ENCODE measurements at places on chromosomes 3 and 15.

- no peak for DNase-seq
Observed at GRCh38 chr3:107258300-107258699, 118.9 kb upstream of the CCDC54 start.

DNA sequence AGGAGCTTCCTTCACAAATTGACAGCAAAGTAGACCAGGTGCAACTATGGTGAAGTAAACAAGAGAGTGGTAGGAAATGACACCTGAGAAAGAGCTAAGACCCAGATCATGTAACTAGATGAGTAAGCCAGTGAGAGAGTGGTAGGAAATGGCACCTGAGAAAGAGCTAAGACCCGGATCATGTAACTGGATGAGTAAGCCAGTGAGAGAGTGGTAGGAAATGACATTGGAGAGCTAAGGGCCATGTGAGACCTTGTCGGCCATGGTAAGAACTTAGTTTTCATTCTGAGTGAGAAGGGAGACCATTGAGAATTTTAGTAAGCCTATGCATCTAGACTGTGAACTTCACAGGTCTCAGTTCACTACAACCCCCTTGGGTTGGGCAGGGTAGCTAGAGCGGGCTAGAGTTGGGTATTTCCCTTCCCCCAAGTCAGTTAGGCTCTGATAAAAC, 5.4 kb upstream of the SENP7 start:
- no peak for DNase-seq

GRCh38 chr15:82262422-82263026, at the start of the genes EFL1 and SAXO2:
EFL1 (minus strand) TSS chr15:82262734; CDS start chr15:82261778, 956 bp downstream.
SAXO2 (plus strand) TSS chr15:82262818; CDS start chr15:82262880, 62 bp downstream.
- peak; percentile 93 for DNase-seq

- no peak for DNase-seq
Observed at GRCh38 chr3:56962206-56962605, 98.3 kb upstream of the SPATA12 start.

GRCh38 chr3:177236704-177237103, 39.4 kb upstream of the TBL1XR1 start:
- no peak for DNase-seq

- DNase-seq, result no peak
Observed at GRCh38 chr3:79253704-79254103, 514.1 kb downstream of the ROBO1 start.

- DNase-seq, result no peak
Observed at GRCh38 chr3:177041730-177042551, 155.3 kb downstream of the TBL1XR1 start.

- DNase-seq, result no peak
Observed at GRCh38 chr15:101156061-101156460, 95.8 kb downstream of the CHSY1 start.

DNA sequence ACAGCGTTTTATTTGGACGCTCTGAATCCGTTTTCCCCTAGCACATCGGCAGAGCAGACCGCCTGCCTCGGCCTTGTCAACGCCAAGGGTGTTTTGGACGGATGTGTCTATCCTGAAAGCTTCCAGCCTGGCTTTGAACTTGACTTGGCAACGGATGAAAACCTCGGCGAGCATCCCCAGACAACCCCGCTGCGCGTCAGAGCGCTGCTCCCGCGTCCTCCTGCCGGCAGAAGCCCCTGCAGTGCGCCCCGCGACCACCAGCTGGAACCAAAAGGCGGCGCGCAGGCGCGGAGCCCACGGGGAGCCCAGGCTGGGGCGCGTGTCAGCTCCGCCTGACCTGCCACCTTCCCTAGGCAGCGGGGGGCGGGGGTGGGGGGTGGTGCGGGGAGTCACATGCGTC, 26.2 kb upstream of the ARL8B start:
- DNase-seq, result peak; percentile 22

DNA sequence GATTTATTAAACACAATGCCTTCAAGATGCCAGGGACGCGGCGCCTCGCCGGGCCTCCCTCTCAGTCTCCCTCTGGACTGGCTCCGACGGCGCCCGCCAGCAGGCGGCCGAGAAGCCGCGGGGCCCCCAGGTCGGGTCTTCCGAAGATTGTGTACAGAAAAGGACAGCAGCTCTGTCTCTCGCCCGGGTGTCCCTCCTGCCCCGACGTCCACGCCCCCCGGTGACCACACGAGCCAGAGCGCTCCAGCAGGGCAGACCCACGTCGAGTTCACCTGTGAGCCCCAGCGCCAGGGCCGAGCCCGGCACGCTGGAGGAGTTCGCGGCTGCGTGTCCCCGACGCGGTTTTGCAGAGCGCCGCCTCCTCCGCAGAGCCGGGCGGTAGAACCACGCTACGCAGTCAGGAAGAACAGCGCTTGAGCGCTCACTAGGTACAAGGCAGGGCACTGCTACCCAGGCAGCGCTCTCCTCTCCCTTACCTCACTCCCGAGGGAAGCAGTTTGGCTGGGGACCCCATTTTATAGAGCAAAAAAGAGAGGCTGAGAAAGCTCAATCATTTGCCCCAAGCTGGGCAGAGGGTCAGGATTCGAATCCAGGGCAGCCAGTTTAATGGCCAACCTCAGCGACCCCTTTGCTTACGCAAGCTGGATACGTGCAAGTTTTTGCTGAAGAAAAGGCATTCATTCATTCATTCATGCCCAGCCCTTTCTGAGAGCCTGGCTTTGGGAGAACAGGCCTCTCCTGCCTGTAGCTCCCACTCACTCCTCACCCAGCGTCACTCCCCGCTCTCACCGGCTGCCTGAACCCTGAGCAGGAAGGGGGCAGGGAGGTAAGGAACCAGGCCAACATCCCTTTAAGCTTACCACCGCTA, 3.0 kb upstream of the TLE3 start:
- peak; percentile 76 for DNase-seq

DNA sequence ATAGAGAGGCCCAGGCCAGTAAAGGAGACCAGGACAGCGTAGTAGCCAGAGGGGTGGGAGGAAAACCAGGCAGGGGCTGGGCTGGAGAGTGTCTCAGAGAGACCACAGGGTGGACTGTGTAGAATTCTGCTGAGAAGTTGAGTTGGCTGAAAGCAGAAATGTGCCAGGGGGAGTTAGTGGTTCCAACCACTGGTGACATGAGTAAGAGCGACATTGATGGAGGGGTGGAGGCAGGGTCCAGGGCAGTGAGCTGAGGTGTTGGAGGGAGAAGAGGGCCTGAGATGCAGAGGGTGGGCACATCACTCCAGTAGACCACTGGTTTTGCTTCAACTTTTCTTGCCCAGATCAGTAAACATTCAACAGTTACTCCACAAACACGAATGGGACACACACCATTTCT, 106.5 kb downstream of the ASB7 start:
- DNase-seq, result no peak

GRCh38 chr3:9032231-9032777, 69.0 kb upstream of the RAD18 start:
- DNase-seq, result no peak

DNA sequence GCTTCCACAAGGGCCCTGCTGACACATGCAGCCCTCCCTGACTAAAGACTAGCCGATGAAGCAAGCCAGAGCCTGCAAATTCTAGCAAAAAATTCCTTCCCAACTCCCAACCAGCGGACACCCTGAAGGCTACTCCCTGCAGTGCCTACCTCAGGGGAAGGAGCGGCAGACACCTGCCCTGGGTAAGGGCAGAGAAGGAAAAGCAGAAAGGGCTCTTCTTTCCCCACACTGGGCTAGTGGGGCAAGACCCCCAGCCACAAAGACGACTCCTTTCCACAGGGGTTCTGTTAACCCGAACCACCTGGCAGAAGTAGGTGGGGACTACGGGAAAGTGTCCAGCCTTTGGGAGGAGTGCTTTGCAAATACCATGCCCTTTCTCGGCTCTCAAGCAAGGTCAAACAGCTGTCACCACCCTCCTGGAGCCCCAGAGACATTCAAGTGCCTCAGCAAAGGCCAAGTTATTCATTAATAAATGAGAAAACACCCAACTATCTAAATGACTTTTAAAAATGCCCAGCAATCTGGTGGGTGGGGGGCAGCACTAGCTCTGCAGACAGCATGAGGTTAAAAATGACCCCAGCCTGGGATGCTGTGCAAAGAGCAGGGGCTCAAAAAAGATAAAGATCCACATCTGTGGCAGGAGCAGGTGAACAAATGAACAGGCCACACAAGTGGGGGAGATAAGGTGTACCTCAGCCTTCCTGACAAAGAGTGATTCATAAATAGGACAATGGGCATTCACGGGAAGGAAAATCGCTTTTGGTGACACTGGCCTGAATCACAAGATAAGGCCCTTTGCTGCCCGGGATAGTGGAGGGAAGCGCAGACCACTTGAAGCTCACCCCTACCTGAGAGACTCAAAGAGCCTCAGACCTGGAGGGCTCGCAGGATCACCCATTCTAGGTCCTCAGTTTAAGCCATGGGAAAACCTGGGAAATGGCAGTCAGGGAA, 33.0 kb downstream of the CCDC12 start:
- DNase-seq, result no peak

DNA sequence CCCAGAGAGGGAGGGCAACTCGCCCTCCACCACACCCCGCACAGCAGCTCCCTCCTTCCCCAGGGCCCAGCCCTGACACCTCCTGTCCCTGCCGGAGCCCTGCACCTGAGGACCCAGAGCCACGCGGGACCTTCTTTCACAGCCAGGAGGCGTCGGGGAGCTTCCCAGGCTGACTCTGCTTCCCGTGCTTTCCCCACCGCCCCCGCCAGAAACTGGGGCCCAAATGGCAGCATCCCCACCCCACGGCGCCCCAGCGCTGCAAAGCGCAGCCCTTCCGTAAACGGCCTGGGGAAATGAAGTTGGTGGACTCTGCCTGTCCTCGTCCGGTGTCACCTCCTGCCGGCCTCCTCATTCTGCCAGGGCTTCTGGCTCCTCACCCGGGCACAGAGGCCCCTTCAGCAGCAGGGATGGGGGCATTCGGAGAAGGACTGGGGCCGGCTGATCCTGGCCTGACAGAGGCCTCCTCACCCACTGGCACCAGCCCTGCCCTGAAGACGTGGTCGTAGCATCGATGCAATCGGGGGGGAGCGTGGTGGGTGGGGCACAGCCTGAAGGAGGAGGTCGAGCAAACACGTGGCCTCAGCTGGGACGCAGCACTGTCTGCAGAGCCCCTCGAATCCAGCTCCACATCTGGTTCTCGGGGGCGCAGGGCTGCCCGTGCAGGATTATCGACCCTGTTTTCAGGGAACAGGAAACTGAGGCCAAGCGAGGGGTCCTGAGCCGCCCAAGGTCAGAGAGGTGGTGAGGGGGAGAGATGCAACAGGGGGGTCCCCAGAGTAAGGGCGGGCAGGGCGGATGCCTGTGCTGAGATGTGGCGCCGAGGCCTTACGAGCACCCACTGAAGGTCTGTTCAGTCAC, 235.4 kb downstream of the XXYLT1 start:
- DNase-seq, result peak; percentile 4

- DNase-seq, result no peak
Observed at GRCh38 chr3:46356909-46357308, 3.0 kb downstream of the CCR2 start.

DNA sequence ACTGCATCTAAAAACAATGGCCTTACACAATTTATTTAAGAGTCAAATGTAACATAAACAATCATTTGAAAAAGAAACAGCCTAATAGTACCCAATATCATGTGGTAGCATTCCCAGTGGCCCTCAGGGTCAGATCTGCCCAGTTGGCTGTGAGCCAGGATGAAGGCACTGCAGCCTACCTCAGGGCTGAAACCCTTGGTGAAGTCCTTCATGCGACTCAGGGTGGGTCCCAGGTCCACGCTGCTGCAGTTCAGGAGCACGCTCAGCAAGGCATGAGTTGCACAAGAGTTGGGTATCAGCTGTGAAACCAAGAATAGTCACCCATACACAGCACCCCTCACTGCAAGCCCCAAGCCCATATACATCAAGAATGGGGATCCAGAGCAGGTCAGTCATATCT, 37.1 kb downstream of the SEMA3G start:
- DNase-seq, result peak; percentile 32

GRCh38 chr15:80090879-80091503, 31.5 kb downstream of the ZFAND6 start:
- DNase-seq, result no peak

- no peak for DNase-seq
Observed at GRCh38 chr3:9022305-9023225, 59.3 kb upstream of the RAD18 start.

GRCh38 chr3:148030975-148031374, 621.8 kb downstream of the ZIC1 start:
- DNase-seq, result no peak

- DNase-seq, result no peak
Observed at GRCh38 chr3:66486646-66487045, 14.2 kb downstream of the LRIG1 start.

GRCh38 chr3:159637883-159638542, 350.6 kb upstream of the IL12A start:
- no peak for DNase-seq

DNA sequence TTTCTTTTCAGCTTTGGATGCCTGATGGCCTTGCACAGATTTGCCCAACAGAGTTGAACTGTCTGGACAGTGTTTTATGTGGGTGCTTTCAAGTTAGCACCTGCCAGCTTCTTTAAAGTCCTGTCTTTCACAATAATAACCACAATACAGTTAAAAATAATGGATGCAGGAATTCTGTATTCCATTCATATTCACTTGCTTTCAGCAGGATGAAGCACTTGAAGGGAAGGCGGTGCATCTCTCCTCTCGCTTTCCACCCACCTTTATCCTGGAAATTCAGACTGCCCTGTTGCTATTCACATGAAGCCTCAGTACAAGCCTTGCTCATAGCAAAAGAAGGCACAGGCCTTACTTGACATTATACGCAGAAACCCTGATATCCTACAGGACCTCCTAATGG, 26.5 kb upstream of the GYG1 start:
- no peak for DNase-seq

GRCh38 chr15:71414853-71415252, 299.6 kb downstream of the THSD4 start:
- DNase-seq, result no peak

DNA sequence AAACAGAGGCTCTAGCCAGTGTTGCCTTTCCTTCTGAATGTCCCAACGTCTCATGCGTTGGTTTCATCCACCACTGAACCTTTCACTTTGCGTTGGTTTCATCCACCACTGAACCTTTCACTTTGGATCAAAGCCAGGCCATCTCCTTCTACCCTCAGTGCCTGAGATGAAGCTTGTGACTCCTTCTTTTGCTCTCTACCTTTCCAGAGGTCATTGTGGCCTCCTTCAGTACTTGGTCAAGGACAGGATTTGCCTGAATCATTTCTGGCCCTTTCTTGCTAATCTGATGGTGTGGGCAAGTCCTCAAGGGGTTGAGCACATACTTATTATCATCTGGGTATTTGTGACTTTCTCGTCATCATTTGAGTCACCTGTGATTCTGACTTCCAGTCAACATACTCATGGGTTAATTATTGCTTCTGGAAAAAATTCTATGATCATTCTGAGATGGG, 50.0 kb downstream of the SELENOT start:
- no peak for DNase-seq

- DNase-seq, result no peak
Observed at GRCh38 chr3:80542456-80542855, 774.7 kb upstream of the ROBO1 start.

- peak; percentile 62 for DNase-seq
Observed at GRCh38 chr3:88219138-88219792, 69.5 kb downstream of the C3orf38 start.

GRCh38 chr3:9168241-9168741, 81.2 kb downstream of the SRGAP3 start:
- no peak for DNase-seq

DNA sequence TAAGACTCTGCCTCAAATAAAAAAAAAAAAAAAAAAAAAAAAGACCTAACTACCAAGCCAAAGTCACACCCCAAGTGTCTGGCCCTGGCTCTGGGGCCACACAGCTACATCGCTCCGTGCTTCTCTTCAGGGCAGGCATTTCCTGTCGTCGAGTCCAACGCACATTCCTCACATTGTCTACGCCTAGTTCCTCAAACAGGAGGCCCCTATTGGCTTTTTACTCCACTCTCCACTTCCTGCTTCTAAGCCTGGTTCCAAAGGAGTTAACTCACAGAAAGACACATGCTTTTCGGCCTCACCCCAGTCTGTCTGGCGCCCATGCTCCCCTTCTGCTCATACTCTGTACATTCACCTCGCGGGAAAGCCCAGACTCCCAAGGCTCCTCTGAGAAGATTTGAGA, 28.8 kb downstream of the KNG1 start:
- no peak for DNase-seq
